PC-3 (cell line): ENCODE measurements at places on chromosomes 3 and 15. TPM values are rescaled to one million over a fixed set of nuclear protein-coding genes. Genes with fewer than 3 reads are reported as not detected.
A peak's percentile ranks its signal among the peaks of the same experiment; 100 is the strongest.

DNA sequence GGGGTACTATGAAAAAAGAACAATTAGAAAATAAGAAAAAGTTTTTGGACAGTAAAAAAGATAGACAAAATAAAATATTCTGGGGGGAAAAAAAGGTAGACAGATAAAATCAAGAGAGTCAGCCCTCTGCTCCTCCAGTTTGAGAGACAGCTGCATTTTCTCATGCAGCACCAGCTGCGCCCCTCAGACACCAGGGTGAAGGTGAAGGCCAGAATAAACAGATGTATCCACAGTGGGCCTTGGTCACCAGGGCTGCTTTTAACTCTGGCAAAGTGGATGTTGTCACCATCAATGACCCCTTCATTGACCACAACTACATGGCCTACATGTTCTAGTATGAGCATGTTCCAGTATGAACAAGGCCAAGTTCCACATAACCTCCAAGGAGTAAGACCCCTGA lies 13.9 kb upstream of the RNF7 start:
- H3K4me3 ChIP-seq = no peak overlapping the region
- no peak overlapping the region for H3K27ac ChIP-seq
- DNase-seq = no peak
- no peaks in the 10 kb centered on the region for H3K27me3 ChIP-seq

GRCh38 chr15:49741712-49742111 lies 120.9 kb downstream of the DTWD1 start:
- DNase-seq = no peak
- H3K4me1 ChIP-seq = no peaks in the 10 kb centered on the region
- H3K27ac ChIP-seq = no peak overlapping the region
- no peaks in the 10 kb centered on the region for H3K27me3 ChIP-seq
- H3K36me3 ChIP-seq = no peaks in the 10 kb centered on the region
- H3K4me3 ChIP-seq = no peak overlapping the region

DNA sequence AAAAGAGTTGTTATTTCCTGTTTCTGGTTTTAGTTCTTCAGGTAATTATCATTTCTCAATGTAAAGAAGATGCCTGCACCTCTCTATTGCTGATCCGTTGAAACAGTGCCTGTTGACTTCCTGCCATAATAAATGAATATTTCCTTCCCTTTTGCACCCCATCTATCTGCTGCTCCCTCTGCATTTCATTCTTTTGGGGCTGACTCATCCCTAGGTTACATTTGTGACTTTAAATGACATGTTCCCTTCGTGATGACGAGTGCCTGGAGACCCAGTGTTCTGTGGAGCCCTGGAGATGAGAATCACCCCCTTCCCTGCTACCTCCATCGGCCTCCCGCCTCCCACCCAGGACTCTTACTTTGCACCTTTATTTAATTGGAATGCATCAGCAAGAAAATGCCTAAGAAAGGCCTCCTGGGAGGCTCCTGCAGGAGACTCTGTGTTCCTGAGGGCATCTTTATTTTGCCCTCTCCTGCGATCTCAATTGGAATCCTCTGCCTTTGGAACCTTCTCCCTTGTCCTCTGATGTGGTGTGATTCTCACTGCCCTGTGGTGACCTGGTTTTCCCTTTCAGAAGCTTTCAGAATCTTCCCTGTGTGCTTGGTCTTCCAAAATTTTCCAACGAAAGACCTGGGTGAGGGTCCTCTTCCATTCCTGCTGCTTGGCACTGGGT lies 13.7 kb downstream of the LRRK1 start:
- no peak for DNase-seq
- no peak overlapping the region for H3K4me3 ChIP-seq
- H3K27ac ChIP-seq = no peak overlapping the region
- peaks cover 19% of the 10 kb centered on the region for H3K4me1 ChIP-seq
- no peaks in the 10 kb centered on the region for H3K36me3 ChIP-seq

GRCh38 chr15:25804451-25804850 lies 58.7 kb downstream of the ATP10A start:
- no peak overlapping the region for H3K4me3 ChIP-seq
- no peaks in the 10 kb centered on the region for H3K4me1 ChIP-seq
- no peaks in the 10 kb centered on the region for H3K36me3 ChIP-seq
- H3K27ac ChIP-seq = no peak overlapping the region

DNA sequence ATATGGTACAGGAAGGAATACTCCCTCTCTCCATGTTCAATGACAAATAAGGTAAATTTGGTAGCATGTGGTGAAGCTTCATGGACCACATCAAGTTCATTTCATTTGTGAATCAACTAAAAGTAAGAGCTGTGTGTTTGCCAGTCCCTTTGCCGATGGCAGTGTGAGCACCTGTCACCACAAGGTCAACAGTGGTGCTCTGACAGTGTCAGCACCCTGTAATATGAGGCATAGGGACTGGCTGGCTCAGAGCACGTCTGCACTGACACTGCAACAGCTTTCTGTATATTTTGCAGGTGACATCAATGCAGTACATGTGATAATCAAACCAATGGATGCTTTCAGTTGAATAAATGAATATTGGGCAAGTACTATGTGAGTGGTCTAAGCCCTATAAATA lies 852.4 kb downstream of the TUSC7 start:
- H3K27ac ChIP-seq = no peak overlapping the region
- H3K4me1 ChIP-seq = no peaks in the 10 kb centered on the region
- no peaks in the 10 kb centered on the region for H3K27me3 ChIP-seq
- no peak overlapping the region for H3K4me3 ChIP-seq

DNA sequence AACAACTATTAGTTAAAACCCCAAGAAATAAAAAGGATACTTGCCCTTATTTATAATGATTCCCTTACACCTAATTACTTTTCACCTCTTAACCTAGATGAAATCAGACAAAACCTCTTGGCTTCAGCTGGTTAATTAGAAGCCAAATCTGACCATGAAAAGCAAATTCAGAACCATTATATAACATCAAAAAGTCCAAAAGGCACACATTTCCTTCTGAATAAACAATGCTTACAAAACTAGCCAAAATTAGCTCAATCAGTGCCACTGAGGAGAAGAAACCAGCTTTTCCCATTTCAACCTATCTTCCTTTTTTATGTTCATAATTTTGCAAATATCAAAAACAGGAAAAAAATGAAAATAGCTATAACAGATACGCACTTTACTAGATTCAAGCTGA lies 3.2 kb downstream of the EHHADH start:
- no peaks in the 10 kb centered on the region for H3K36me3 ChIP-seq
- no peak for DNase-seq
- peaks cover 5% of the 10 kb centered on the region for H3K4me1 ChIP-seq
- no peak overlapping the region for H3K4me3 ChIP-seq
- H3K27ac ChIP-seq = no peak overlapping the region
- H3K27me3 ChIP-seq = no peaks in the 10 kb centered on the region

GRCh38 chr3:128547368-128547987 lies 54.5 kb upstream of the GATA2 start:
- H3K27ac ChIP-seq = no peak overlapping the region
- H3K4me1 ChIP-seq = no peaks in the 10 kb centered on the region
- no peaks in the 10 kb centered on the region for H3K36me3 ChIP-seq
- H3K4me3 ChIP-seq = no peak overlapping the region
- H3K27me3 ChIP-seq = no peaks in the 10 kb centered on the region

- H3K27me3 ChIP-seq = no peaks in the 10 kb centered on the region
- no peaks in the 10 kb centered on the region for H3K4me1 ChIP-seq
- H3K4me3 ChIP-seq = no peak overlapping the region
- H3K27ac ChIP-seq = no peak overlapping the region
- no peak for DNase-seq
These were observed 70.2 kb downstream of the EFCAB12 start for GRCh38 chr3:129358177-129358771.

- 0 out of 2 replicates have a peak overlapping the region, but pooled peaks have one; percentile 94 for H3K27ac ChIP-seq
- no peaks in the 10 kb centered on the region for H3K27me3 ChIP-seq
- no peak overlapping the region for H3K4me3 ChIP-seq
- H3K36me3 ChIP-seq = no peaks in the 10 kb centered on the region
- peaks cover 40% of the 10 kb centered on the region for H3K4me1 ChIP-seq
These were observed 255.6 kb upstream of the NECTIN3 start for GRCh38 chr3:110816008-110816407.

The ZBED2 gene
- total RNA-seq = 0.35 and 0.69 TPM in 2 replicates

DNA sequence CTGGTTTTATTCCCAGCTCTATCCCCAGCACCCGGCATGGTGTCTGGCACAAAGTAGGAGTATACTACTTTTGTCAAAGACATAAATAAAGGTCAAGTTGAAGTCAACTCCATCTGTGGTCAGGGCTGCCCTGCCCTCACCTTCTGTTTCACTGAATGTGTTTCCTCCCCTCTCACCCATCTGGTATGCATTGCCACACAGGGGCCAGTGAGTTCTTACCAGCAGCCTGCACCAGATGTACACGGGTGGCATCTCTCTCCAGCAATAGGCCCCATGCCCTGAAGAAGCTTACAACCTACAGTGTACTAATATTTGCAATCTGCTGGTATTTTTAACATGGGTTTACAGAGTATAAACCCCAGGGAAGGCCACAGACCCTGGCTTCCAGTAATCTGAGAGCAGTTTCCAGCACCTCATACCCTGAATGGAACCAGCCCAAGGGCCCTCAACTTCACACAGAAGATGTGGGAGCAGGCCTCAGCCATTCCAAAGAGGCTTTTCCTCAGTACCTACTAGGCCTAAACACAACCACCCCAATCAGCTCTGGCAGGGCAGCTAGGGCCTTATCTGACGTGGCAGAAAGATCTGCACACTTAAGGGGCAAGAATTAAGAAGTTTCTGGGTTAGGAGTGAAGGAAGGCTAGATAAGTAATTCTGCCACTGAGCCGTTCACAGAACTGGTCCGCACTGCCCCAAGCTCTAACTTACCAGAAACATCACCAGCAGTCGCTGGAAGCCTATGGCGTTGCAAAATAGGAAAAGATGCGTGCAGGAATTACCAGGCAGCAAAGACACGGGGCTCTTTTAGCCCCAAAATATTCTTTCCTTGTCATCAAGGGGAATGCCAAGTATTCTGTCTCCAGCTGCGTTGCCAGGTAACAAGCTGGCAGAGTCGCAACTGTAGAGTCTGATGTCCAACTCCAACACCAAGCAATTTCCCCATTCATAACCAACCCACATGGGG lies 2.1 kb downstream of the IDH2 start:
- H3K36me3 ChIP-seq = no peaks in the 10 kb centered on the region
- H3K4me1 ChIP-seq = peaks cover 27% of the 10 kb centered on the region
- H3K4me3 ChIP-seq = no peak overlapping the region
- DNase-seq = no peak

The CKMT1A gene
- total RNA-seq = 1.7 and 4.4 TPM in 2 replicates

The ZNF502 gene
- total RNA-seq = not detected in 2 replicates

GRCh38 chr3:174858353-174858752 lies 781 bp upstream of the NAALADL2 start:
- H3K27ac ChIP-seq = peak overlapping the region; percentile 40
- no peak for DNase-seq
- peaks cover 41% of the 10 kb centered on the region for H3K4me1 ChIP-seq
- no peaks in the 10 kb centered on the region for H3K27me3 ChIP-seq

The KNSTRN gene
- 115 and 125 TPM in 2 replicates for total RNA-seq
